ENCODE measurements at places on chromosomes 4 and X.
A peak's percentile ranks its signal among the peaks of the same experiment; 100 is the strongest.

- DNase-seq = no peak
These were observed 57.5 kb downstream of the ACOX3 start for GRCh38 chr4:8383016-8383415.

- DNase-seq = no peak
These were observed 71.5 kb upstream of the HPRT1 start for GRCh38 chrX:134388161-134389109.

GRCh38 chr4:68077737-68078136, 51.9 kb downstream of the TMPRSS11F start:
- no peak for DNase-seq

- no peak for DNase-seq
These were observed 168.7 kb downstream of the NR3C2 start for GRCh38 chr4:148273501-148273986.

- peak; percentile 41 for DNase-seq
These were observed 9.7 kb upstream of the GEMIN8 start for GRCh38 chrX:14039344-14039743.

- DNase-seq = no peak
These were observed 76.7 kb upstream of the FAM9C start for GRCh38 chrX:13121020-13121555.

DNA sequence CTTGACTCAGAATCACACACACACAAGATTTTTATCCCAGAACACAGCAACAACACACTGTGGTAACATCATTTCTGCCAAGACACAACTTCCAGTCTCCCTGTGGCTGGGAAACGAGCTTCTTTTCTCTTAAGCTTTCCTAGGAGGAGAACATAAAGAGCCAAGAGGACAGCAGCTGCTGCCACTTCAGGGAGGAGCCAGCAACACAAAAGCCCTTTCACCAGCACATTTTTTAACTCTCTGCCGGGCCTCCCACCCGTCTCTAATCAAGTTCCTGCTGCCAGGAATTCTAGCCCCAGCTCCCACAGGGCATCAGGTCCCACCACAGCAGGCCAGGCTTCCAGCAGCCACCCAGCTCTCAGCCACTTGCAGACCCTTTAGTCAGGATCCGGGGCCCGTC, 22.4 kb downstream of the FAT1 start:
- peak; percentile 18 for DNase-seq

DNA sequence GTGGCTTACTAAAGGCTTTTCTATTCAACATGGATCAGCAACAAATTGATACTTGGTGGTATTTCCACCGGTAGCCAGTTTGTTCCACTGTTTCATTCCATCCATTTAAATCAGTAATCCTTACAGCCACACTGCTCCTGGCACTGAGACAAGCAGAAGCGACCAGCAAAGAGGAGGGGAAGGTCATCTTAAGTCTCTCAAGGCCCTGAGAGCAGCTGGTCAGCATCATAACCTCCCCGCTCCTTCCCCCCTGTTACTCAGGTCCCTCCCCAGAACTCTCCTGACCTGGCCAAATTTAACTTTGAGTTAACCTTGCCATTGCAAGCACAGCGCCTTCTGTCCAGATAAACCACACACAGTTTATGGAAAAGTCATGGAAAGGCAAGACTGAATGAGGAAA, 331.3 kb upstream of the KLF3 start:
- DNase-seq = no peak

GRCh38 chrX:14616301-14616700, 87.0 kb downstream of the GLRA2 start:
- no peak for DNase-seq

Data from HTR-8/SVneo (cell line).